Stimulated activated CD4-positive, alpha-beta T cell treated with anti-CD3 and anti-CD28 coated beads, Interleukin-15, amount 100 ng/mL, for 1 hour (primary cell): ENCODE measurements at places on chromosomes 2 and 18.

DNA sequence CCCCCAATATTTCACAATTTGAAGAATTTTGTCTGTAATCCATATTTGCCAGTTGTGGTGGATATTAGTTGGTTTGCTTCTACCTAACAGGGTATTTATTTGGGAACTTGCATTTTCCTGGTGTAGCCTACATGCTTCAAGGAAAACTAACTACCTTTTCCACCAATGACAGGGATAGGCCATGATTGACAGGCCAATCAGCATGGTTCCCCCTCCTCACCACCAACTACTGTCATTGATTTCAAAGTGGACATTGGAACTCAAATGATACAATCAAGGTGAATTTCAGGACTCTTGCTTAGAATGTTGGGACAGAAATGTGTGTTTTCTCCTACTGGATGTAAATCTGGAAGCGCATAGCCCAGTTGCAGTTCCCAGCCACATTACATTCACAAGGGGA, 10.1 kb upstream of the TANC1 start:
- DNase-seq, result no peak

GRCh38 chr2:220856486-220856885, 715.6 kb downstream of the EPHA4 start:
- DNase-seq, result no peak

DNA sequence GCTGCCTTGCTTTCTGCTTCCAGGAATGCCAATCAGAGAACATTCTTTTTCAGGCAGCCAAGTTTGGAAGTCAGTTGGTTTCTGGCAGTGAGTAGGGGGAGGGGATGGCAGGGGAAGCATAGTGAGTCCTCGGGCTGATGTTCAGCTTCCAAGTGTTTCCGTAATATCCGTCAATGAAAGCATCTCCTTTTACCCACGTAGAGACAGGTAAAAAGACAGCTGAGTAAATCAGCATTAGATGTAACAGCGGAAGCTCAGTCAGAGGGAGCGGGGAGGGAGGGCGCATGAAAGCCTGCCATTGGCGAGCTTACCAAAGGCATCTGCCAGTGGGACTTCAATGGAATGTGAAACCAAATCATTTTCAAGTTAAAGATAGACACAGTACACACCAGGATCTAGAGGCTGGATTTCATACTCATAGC, 117.1 kb upstream of the DTNA start:
- no peak for DNase-seq

DNA sequence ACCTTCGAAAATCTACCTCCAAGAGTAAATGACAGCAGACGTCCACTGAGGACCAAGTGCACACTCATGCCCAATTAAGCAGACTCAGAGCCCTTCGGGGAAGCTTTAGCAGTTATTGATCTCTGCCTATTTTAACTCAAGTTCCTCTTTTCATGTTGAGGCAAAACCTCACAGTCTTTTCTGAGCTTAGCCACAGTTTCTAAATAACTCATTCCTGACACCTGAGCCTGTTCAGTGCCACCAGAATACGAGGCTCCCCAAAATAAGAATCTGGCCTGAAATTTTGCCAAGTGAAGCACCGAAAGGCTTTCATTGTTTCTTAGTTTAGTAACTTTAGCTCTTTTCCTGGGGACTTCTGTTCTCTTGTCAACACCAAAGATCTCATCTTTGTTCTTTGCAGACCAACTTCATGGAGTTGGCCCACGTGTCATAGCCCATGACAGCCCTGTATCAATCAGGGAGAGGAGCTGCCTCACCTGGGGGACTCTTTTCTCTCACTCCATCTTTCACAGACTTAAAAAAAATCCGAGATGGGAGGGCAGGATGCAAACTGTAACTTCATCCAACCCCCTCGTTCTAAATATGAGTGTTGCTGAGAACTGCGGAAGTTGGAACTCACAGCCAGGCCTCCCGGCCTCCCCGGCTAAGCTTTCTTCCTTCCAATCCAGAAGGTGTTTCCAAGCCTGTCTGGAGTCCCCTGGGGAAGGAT, 22.2 kb downstream of the INPP5D start:
- DNase-seq, result no peak

DNA sequence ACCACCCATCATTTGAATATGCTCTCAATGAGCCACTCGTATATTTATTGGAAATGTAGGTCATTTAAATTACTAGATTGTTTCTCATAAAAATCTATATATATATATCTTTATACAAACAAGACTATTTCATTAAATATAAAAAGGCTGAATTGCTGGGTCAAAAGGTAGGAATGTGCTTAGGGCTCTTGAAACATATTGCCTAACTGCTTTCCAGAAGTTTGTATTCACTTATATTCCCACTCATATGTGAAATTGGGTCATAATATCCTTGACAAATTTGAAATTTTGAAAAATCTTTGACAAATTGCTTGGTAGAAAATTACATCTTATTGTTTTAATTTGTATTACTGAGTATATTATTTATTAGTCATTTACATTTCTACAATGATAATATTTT, 999.8 kb upstream of the CDH2 start:
- no peak for DNase-seq

DNA sequence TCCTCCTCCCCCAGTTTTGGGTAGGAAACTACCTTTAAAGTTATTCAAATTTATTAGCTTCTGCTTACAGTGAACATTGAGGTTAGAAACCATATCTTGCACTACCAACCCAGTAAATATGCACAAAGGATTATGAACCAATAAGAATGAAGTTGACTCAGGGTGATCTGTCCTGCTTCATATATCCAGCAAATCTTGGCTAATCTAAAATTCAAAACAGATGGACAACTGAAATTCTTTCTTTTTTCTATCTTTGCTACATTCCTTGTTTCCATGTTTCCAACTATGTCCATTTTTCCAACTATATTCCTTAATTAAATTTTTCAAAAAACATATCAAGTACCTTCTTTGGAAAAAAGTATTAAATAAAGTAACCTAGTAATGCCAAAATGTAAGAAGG, 149.3 kb downstream of the FAM124B start:
- no peak for DNase-seq

DNA sequence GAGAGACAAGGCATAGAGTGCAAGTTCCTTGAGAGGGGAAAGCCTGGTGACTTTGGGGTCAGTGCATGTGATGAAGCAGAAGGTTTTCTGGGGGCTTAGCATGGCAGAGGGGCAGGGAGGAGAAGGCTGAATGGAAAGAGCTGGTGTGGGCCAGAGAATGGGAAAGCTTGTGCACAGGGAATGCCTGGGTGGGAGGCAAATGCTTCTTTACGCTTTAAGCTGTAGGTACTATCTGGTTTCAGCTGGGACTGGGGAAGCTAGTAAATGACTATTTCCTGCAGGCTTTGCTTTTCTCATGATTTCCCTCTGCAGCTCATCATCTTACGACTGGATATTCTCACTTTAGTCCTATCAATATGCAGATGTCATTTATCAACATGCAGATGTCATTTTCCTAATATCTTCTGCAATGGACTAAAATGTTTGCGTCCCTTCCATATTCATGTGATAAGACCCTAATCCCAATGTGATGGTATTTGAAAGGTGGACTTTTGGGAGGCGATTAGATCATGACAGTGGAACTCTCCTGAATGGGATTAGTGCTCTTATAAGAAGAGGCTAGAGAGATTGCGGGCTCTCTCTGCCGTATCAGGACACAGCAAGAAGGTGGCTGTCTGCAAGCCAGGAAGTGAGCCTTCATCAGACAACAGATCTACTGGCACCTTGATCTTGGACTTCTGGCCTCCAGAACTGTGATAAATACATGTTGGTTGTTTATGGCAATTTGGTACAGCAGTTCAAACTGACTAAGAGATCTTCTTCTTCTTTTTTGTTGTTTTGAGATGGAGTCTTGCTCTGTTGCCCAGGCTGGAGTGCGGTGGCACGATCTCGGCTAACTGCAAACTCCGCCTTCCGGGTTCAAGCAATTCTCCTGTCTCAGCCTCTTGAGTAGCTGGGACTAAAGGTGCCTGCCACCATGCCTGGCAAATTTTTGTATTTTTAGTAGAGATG, 50.1 kb downstream of the MYCN start:
- DNase-seq, result no peak

- DNase-seq, result no peak
Observed at GRCh38 chr18:78165525-78165924, 814.1 kb upstream of the SALL3 start.

DNA sequence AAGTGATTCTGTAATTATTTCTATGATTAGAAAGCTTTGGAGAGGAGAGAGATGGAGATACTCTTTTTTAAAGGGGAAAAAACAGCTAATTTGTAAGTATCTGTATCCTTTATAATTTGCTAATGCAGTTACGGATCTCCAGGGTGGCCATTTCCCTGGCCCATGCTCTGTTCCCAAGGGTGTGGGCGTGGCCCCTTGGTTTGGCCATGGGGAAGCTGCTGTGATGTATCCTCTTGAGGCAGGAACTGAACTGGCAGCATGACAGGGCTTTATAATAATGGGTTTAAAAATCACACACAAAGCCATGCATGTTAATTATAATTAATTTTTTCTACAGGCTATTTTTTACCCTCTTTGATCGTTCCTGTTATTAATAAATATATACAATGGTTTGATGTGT, 27.0 kb downstream of the TRAPPC12 start:
- no peak for DNase-seq

DNA sequence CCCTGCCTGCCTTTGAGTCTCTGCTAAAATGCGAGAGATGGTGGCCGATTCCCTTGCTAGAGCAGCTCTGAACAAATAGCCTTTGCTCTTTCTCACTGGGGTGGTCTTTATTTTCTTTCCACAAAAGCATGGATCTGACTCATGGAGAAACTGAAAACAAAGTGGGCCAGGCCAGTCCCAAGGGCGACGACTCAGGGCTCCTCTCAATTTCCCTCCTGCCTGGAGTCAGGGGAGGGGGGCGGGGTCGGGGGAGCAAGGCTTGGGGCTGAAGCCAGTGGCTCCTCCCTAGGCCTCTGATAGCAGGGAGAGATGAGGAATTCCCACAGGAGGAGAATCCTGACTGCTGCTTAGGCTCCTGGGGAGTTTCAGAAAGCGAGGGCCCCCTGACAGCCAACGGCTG, 17.1 kb upstream of the IL1R2 start:
- no peak for DNase-seq

- no peak for DNase-seq
Observed at GRCh38 chr18:11392980-11393885, 216.2 kb upstream of the SLC35G4 start.

DNA sequence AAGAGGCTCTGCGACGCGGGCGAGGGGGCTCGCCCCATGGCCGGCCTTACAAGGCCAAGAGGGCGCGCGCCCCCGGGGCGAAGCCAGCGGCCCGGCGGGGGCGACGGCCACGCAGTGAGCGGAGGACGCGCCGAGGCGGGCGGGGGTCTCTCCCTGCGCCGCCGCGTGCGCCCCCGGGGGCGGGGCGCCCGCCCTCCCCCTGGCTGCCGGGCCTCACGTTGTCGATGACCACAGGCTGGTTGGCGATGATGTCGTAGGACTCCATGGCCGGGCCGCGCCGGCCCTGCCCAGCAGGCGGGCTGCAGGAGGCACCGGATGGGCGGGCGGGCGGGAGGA, 250 bp downstream of the ACTR1B start:
- no peak for DNase-seq

DNA sequence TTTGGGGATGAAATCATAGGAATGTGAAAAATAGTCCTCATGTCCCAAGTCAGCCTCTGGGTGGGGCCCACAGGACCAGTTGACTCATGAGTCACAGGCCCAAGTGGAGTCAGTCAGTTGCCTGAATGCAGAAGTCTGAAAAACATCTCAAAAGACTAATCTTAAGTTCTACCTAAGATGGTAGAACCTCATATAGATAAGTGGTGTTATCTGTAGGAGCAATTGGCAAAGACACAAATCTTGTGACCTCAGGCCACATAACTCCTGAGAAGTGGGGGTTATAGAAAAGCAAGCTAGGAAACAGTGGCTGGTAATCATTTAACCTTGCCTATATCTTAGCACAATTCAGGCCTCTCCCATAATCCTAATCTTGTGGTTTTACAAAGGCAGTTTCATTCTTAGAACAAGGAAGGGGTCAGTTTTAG, 257.1 kb upstream of the SPOPL start:
- no peak for DNase-seq

DNA sequence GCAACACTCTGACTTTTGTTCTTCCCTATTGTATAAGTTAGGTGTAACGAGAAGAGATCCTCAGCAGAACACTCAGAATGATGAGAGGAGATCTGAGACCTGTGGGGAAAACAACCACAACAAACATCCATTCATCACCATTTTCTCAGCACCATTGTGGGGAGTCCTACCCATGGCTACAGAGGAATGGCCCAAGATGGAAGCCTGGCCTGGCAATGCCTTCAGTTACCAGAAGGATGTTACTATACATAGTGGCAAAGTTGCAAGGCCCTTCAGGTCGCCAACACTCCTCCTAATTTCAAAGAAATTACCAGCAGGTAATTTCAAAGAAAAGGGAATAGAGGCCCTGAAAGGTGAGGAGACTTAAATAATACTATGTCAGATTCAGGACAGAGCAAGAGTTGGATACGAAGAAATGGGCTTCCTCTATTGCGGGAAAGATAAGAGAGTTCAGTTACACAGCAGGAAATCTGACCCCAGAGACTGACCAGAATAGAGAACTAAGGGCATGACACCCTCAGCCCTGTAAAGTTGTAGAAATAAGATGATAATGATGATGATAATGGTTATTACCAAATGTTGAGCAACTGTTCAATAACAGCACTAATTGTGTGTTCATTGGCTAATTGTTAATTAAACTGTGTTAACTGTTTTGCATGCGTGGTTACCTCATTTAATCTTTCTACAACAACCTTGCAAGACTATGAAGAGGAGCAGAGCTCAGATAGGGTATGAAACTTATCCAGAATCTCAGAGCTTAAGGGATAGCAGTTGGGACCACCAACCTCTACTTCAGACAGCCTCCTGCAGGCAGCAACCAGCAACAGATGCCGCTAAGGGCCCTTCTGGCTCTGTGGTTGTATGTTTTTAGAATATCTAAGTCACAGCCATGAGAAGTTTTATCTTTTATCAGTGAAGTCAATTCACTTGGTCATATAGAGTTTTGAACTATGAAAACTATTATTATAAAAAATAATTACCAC, 37.5 kb downstream of the DHRS9 start:
- DNase-seq, result no peak

DNA sequence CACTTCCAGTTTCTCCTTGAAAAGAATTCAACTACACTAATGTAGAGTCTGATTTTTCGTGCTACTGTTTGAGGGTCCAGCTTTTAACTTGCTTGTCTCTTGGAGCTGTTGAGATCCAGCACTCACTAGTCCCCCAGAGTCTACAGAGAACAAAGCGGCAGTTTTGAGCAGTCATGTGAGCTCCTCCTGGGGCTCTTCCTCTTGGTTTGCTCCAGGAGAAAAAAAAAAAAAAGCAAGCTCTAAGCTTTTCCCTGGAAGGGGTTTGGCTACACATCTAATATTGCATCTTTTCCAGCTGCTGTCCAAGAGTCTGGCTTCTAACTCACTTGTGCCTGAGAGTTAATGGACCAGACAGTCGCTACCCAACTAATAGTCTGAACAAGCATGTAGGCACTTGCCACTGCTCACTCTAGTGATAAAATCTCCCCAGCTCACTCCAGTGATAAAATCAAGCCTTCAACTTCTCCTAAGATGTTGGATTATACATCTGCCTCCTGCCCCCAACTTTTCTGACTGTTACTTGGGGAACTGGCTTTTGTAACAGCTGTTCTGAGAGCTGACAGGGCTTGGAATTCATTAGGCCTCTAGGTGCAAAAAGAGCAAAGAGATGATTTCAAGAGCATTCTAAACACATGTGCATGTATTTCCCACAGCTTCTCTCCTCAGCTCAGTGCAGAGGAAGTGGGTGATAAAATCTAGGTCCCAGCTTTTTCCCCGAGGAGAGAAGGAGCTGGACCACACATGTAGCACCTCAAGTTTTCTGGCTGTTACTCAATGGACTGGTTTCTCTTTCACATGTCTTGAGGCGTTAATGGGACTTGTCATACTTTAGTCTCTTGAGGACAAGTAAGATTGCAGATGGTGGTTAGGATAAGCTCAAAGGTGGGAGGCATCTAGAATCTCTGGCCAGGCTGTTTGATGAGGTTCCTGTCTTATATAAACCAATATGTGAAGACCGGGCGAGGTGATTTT, 750.5 kb downstream of the LRP1B start:
- DNase-seq, result no peak
